ENCODE measurements at places on chromosomes 1 and 21.
A peak's percentile ranks its signal among the peaks of the same experiment; 100 is the strongest.

DNA sequence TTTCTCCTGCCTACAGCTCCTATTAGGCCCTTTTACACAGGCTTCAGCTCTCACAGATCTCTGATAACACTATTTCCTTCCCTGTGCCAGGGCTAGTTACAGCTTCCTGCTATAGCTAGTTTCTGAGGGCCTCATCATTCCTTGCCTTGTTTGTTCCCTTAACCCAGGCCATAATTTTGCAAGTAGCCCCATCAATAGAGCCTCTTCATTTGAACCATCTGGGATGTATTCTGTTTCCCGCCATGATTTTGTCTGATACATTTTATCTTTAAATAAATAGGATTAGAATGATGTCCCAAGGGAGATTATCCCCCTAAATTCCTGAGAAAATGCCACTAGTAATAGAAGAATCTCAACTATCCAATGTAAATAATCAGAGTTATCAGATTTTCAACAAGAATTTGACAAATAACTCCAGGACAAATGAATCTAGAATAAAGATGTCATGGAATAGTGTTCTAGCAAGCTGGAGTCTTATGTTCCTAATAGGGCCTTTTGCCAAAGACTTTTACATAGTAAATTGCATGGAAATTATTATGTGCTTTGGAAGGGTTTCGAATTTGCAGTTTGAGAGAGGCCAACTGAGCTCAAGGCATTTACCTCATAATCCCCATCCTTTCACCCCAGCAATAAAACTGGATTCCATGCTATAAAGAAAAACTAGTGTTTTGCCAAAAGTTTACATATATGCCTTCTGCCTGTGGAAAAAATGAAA, 16.1 kb downstream of the IFT25 start:
- no peak for DNase-seq

- DNase-seq = no peak
Measured at GRCh38 chr1:151989211-151989862, 4.3 kb downstream of the S100A10 start.

DNA sequence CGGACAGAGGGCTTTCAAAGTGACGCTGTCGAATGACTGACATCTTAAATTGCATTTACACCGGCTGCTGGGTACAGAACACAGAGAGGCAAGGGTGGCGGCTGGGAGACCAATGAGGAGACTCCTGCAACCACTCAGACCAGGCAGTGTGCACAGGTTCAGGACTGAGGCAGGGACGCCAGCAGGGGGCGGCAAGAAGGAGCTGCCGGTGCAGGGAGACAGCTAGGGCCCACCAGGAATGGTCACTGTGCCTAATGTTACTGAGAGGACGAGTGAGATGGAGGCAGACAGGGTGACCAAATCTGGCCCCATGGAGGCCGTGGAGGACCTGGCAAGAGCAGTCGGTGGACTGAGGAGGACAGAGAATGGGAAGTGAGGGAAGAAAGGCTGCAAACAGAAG, 23.5 kb downstream of the GLIS1 start:
- no peak for DNase-seq

- DNase-seq = peak; percentile 83
Measured at GRCh38 chr1:43822040-43822690, 111.4 kb upstream of the ARTN start.

DNA sequence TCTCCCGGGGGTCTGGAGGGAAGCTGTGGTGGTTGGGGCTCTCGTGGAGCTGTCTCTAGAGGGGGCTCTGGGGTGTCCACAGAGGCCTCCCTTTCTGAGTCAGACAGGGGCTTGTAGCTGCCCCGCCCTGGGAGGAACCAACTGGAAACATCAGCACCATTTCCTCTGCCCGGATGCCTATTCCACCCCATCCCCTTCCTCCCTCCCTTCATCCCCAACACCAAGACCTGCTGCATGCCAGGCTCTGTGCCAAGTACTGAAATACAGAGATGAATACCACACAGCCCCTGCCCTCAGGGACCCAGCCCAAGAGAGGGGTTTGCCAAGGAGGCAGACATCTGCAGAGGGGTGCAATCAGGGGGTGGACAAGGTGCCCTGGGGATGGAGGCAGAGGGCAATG, 125.6 kb upstream of the ADAR start:
- DNase-seq = no peak

- peak; percentile 99 for DNase-seq
Measured at GRCh38 chr1:163321311-163322305, at the start of gene NUF2. Gene NUF2, plus strand, starts transcription at chr1:163321954. Its CDS starts 4,098 bp downstream, at chr1:163326052.

DNA sequence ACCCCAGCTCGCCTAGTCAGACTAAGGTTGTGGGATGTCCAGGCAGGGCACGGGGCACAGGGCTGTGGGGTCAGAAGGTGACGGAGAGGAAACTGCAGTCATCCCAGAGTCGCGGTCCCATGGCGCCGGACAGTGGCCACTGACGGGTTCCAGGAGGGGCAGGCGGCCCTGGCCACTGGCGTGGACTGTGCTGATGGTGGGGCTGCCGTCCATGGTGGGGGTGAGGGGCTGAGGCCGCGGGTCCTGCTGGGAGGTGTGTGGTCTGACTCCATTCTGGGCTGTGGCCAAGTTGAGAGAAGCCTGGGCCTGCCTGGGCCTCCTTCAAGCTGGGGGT, 32.0 kb downstream of the PCNT start:
- DNase-seq = no peak

GRCh38 chr1:61692155-61692800, 32.7 kb downstream of the TM2D1 start:
- DNase-seq = no peak

- no peak for DNase-seq
Measured at GRCh38 chr1:160634543-160635491, 12.0 kb downstream of the SLAMF1 start.

DNA sequence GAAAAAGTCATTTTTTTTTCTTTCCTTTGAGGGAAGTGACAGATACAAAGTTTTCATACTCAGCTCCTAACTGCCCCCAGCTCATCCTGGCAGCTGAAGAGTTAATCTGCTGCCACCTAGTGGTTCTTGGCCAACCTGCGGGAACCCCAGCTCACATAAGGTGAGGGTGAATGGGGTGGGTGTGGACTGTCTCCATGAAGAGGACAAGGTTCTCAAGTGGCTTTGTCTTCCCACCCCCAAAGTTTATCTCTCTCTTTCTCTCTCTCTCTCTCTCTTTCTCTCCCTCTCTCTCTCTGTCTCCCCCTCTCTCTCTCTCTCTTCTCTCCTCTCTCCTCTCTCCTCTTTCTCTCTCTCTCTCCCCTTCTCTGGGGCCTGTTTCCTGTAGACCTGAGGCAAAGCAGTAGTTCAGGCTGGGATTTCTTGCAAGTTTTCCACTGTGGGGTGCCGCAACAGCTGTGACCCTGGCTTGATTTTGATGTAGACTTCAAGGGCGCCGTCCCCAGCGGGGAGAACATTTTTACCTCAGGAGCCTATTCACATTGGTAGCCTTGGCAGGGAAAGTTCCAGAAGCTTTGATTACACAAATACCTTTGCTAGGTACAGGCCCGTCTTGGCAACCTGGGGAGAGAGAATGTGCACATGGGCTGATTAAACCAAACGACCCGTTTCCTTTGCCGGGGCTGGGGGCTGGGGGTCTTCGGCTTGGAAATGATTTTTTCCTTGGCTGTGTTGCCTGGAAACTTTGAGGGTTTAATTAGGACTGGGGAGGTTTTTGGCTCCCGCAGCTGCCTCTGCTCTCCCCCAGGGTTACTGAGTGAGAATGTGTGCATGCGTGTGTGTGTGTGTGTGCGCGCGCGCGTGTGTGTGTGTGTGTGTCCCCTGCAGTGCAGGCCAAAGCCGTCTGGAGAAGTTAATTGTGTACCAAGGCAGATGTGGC, 135.9 kb downstream of the TM2D1 start:
- peak; percentile 74 for DNase-seq

DNA sequence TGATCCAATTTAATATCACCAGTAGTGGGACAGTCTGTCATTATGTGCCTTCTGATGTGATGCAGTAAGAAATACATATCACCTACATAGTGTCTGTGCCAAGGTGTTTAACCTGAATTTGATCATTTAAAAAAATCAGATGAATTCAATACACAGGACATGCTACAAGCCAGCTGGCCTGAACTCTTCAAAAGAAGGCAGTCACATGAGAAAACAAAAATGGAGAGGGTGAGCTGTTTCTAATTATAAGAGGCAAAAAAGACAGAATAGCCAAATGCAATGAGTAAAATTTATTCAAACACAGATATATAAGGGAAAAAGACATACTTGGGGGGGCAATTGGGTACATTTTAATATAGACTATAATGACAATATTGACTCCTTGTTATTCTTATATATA, 66.5 kb downstream of the ST3GAL3 start:
- DNase-seq = no peak

DNA sequence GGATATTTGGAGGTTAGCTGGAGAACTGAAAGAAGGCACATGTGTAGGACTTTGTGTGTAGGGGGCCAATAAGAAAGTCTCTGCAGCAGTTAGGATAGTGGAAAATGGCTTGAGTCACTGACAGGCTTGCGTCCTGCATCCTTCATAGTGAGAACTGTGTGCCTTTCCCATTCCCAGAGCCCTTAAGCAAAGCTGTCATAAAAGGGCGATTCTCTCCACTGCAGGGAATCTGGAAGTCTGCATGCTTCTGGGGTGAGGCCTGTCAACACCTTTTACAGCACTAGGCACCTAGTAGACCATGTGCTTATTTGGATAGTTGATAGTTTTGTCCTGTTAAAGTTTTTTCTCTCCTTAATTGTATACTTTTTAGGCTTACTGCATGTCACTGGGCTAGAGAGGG, 39.4 kb upstream of the MACF1 start:
- DNase-seq = peak; percentile 8

DNA sequence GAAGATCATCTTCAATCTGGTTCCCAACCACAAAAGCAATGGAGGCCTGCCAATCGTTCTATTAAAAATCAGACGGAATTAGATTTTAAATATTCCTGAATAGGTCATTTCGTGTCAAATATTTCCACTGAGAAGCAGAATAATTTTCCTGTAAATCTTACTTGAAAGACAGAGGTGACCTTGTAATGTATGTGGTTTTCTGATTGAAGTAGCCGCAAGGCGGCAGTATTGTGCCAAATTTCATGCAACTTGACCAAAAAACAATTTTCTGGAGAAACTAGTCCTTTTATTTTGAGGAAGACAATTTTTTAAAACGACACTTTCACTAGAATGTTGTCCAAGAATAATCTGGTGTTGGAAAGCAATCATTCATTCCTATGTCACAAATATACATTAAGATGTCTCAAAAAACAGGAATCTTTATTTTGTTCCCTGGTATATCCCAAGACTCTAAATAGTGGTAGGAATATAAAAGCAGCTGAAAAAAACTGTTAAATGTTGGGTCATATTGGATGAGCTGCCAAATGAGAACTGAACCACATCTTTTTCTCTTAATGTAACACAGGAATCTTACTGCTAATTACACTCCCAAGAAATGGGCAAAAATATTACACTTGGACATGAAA, 33.6 kb downstream of the SPAG17 start:
- peak; percentile 51 for DNase-seq

DNA sequence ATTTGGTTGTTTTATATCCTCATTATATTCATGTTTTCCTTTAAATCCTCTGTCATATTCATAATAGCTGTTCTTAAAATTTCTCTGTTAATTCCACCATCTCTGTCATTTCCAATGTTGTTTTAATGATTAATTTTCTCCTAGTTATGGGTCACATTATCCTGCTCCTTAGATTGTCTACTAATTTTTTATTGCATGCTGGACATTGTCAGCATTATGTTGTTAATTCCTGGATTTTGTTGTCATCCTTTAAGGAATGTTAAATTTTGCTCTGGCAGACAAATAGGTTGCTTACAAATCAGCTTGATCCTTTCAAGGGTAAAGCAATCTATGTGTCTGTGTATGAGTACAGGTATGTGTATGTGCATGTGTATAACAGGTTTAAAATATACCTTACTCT, 393.8 kb upstream of the POU3F1 start:
- DNase-seq = no peak

DNA sequence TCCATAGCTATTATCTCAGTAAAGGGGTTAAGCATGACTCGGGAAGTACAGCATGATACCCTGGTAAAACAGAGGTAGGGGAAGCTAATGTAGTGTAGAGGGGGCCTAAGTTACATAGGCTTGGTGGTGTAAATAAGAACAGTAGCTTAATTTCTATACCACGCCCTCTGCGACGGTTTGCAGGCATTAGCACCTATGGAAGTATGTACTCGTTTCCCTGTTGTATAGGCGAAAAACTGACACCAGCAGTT, 470 bp upstream of the NAXE start:
- peak; percentile 34 for DNase-seq

DNA sequence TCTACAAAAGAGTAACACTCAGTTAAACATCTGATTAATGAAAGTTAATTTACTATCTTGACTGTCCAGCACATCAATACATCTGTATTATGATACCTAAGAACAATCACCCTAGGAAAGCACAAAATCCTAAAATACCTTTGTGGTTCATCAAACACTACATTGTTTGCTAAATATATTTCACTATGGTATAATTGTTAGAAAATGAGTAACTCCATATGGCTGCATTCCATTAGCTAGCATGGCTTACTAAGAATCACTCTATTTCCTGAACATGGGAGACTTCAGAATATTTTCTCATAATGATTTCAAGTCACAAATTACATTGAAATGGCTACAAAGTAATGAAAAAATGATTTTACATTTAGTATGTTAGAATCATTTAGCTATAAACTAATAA, 12.5 kb downstream of the TRMT1L start:
- no peak for DNase-seq

DNA sequence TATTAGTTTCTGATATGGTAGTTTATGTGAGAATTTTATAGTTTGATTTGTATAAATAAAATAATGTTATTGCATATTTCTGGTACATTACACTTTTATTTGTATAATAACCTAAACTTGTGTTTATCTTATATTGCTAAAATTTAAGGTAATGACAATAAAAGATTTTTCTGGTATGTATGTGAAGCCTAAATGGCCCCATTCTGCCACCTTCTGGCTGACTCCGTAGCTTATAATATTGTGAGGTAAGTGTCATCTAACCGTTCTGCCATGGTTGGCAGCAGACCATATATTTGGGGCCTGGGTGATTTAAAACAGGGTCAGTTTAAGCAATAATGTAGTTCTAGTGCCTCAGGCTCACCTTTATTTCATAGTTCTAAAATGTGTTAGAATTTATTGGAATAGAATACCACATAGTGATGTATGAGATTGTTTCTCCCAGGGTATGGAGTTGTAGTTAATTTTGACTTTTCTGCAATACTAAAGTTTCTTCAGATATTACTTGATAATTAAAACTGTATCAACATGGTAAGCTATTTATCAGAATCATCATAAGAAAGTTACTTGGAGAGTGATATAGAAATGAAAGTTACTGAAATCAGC, 21.2 kb upstream of the PRKACB start:
- DNase-seq = peak; percentile 59

DNA sequence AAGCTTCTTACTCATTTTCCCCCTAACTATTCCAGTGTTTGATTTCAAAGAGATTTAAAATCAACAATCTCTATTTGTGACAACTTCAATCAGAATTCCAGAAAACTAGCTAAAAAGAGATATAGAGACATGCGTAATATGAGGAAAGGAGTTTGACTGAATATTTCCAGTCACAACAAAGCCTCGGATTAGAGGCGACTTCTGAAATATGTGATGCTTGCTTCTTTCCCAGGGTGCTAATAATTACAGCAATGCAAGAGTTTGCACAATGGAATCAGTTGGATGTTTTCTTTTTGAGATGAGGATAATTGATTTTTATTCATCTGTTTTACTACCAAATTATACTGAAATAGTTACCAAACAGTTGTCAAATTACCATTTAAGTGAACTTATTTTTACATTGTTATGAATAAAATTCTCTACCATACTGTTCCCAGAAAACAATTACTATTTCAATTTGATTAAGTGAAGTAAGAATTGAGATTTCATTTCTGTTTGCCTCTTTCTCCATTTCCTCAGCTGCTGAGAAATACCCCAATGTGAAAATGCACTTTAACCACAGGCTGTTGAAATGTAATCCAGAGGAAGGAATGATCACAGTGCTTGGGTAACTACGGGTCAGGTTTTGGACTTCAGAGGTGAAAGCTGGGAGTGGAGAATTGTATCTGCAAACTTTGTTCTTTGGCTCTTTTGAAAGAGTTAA, 28.1 kb downstream of the KMO start:
- DNase-seq = peak; percentile 19
